Cerebellar nuclear complex (tissue), 1 donor: ENCODE measurements at places on chromosomes 7 and 10.
A peak's percentile ranks its signal among the peaks of the same experiment; 100 is the strongest.

DNA sequence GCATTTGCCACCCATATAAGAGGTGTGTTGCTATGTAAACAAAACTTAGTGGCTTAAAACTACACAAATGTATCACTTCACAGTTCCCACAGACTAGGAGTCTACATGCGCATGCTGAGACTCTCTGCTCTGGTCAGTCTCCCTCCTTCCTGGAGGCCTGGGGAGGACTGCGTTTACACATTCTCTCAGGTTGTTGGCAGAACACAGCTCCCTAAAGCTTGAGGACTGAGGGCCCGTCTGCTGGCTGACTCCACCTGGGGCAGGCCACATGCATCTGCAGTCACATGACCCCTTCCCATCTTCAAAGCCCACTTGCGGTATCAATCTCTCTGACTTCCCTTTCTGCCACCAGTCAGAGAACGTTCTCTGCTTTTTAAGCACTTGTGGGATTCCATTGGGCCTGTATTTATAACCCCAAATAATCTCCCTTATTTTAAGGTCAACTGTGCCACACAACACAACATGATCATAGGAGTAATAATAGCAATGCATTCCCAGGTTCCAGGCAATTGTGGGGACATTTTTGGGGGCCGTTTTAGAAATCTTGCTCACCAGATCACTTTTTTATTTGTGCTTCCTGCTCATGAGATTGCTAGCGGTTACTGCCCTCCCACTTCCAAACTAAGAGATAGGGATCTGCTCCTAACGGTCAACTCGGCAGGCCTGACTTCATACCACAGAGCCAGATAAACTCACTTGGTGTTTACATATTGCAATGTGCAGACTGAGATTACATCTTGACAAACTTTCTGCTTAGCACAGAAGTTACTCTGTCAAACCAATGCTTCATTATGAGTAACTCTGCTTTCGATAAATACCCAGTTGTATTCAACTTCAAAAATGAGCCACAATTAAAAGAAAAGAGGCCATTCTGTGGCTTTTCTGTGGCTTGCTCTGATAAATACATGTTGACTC lies 96.3 kb downstream of the ALOX5 start:
- DNase-seq, result no peak

GRCh38 chr10:58473976-58474375 lies 38.7 kb upstream of the BICC1 start:
- DNase-seq, result no peak

- no peak for DNase-seq
Measured at GRCh38 chr7:157397731-157398691, 61.2 kb downstream of the DNAJB6 start.

DNA sequence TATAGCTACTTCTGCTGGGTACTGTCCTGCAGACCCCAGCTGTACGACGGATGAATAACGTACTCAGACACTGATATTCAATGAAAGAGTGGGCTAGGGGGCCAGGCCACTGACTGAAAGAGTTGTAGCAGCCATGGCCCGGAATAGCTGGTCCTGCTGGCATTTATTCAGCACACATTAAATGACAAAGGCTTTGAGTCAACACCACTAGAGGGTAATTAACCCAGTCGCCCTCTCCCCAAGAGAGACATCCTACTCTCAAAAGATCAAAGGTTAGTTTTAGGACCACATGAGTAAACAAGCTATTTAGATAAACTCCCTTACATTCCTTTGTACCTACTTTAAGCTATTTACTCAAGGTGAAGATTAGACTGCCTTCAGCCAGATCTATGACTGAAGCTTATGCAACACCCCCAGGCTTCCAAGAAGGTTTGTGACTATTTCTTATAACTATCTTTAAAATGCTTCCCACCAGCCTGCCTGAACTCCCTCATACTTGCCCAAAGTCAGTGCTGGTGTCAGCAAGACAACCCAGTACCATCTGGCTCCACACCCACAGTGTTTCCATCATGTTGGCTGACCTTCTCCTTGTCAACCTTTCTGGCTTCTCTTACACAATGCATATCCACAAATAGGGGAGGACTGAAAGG lies 629.1 kb downstream of the SORCS1 start:
- no peak for DNase-seq

- DNase-seq, result no peak
Measured at GRCh38 chr10:299969-300368, 164.7 kb downstream of the ZMYND11 start.

DNA sequence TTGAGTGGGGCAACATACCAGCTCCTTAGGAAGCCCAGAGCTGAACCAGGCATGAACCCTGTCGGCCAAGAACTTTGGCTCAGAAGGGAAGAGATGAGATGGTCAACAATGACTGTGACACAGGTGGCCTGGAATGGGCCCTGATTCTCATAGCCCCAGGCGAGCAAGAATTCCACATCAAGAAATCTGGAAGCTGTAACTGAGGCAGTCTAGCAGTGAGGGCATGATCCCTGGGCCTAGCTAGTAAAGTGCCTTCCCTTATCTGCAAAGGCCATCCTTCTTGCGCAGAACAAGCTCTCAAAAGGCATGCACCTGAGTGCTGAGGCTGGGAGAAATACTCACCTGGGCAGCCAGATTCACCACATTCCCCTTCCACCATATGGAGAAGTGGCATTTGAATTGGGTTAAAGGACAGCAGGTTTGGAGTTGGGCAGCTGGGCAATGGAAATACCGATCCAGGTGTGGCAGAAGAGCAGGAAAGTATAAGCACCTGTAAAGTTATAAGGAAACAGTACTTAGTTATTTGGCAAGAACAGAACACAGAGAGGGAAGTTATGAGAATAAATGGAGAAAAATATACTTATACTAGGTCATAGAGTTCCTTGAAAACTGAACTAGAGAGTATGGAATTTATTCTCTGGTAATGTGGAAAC lies 78.6 kb upstream of the CAPZA2 start:
- no peak for DNase-seq

GRCh38 chr10:23191764-23192711 lies at the start of gene PTF1A:
TSS of gene PTF1A (plus strand) at chr10:23192312. CDS start at chr10:23192531, 219 bp downstream.
- DNase-seq, result no peak

GRCh38 chr10:59698326-59698725 lies 11.3 kb downstream of the SLC16A9 start:
- DNase-seq, result no peak

DNA sequence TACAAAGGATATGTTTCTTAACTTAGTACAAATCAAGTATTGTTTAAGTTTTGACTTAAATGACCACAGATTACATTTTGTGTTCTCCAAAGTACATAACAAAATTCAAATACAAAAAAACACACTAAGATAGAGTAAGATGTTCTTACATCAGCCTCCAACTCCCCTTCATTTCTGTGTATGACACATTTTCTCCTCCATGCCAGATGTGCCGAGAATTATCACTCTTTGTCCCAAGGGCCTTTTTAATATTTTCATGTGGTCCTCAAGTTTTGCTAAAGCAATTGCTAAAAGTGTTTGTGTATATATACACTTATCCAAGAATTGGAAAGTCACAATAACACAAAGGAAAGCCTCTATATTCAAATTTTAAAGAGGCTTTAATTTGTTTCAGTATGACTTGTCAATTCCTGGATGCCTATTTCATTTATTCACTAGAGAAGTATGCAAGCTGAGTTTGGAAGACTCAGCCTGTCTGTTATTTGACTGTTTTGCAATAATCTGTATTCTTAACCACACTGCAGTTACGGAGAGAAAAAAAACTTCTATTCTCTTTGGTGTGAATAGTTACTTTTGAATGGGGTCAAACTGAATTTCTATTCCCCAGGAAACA lies 586.4 kb upstream of the SEMA3D start:
- no peak for DNase-seq

DNA sequence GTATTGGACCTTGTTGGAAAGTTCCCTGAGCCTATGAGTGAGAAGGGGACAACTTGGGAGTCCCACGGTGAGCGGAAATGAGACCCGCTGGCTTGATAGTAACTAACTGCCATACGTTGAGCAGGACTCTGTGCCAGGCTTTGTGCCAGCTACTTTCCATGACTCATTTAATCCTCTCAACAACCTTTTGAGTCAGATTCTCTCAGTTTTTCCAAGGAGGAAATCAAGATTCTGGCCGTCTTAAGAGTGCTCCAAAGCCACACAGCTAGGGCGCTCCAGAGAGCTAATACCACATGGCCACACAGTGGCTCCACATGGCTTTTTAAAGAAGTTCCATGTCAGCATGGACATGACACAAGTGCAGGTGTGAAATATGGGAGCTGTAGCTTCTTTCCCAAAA lies 55.7 kb downstream of the NOD1 start:
- DNase-seq, result no peak

GRCh38 chr7:142174441-142174840 lies 62.9 kb downstream of the MGAM2 start:
- no peak for DNase-seq

- no peak for DNase-seq
Measured at GRCh38 chr10:670990-671389, 18.5 kb downstream of the DIP2C start.

- DNase-seq, result no peak
Measured at GRCh38 chr10:130479146-130479545, 343.0 kb downstream of the GLRX3 start.

GRCh38 chr7:85328456-85328998 lies 141.7 kb upstream of the SEMA3D start:
- DNase-seq, result no peak

DNA sequence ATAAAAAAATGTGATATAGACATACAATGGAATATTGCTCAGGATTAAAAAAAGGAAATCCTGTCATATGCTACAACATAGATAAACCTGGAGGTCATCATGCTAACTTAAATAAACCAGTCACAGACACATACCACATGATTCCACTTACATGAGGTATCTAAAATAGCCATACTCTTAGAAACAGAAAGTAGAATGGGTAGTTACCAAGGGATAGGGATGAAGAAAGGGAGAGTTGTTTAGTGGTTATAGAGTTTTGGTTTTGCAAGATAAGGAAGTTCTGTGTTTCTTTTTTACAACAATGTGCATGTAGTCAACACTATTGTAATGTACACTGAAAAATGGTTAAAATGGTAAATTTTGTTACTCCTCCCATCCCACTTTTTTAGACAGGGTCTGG lies 30.5 kb downstream of the BICC1 start:
- no peak for DNase-seq

DNA sequence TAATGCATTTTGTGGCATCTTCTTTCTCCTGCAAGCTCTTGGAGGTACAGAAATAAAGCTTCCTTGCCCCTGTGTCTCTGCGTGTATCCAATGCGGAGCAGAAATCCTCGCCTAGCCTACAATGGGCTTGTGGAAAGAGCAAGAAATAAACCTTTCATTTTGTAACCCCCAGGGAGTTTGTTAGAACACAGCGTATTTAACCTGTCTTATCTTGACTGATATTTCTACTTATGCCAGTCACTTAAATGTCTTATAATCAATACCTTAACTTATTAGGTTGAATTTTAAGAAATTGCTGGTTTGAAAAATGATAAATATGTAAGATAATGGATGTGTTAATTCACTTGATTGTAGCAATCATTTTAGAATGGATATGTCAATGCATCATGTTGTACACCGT lies 629.8 kb upstream of the IGFBP3 start:
- no peak for DNase-seq

- DNase-seq, result no peak
Measured at GRCh38 chr10:1645896-1646295, 91.4 kb downstream of the ADARB2 start.

DNA sequence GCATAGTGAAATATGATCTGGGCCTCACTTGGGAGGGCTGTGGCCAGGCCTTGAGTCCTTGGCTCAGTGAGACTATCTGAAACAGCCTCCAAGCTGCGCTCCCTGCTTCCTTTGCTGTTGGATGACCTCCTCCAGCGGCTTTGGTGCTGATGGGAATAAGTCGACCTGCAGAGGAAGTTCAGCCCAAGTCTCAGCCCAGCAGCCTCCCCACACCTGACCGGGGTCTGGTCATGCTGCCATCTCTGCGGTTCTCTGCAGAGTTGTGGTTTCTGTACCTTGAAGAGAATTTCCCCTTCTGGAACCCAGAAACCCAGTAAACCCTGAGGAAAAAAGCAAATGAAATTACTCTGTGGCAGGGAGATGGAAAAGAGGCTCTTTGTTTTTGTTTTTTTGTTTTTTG lies 4.6 kb upstream of the RBAK start:
- no peak for DNase-seq

DNA sequence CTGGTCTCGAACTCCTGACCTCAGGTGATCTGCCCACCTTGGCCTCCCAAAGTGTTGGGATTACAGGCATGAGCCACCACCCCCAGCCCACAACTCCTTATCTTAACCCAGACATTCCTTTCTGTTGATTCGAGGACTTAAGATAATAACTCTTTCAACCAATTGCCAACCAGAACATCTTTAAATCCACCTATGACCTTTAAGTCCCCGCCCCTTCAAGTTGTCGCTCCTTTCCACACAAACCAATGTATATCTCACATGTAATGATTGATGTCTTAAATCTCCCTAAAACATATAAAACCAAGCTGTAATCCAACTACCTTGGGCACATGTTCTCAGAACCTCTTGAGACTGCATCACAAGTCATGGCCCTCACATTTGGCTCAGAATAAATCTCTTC lies 7.8 kb upstream of the ANKRD2 start:
- no peak for DNase-seq

DNA sequence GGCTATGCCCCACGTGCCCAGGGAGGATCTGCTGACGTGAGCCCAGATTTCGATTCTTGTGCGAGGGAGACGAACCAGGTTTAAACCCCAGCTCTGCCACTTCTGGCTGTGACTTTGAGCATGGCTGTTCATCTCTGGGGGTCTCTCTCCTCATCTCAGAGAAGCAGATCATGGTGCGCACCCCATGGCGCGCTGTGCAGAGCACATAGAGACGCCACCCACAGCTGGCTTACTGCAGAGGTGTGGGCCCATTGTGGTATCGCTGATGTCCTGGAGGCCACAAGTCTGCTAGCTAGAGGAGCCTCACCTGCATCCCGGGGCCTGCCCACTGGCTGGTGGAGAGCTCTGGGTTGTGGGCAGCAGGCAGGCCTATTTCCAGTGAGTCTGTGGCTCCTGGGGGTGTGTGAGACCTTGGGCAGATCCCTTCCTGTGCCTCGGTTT lies 140.5 kb downstream of the LHPP start:
- DNase-seq, result no peak

- peak; percentile 58 for DNase-seq
Measured at GRCh38 chr7:768881-769504, 41.9 kb upstream of the PRKAR1B start.

DNA sequence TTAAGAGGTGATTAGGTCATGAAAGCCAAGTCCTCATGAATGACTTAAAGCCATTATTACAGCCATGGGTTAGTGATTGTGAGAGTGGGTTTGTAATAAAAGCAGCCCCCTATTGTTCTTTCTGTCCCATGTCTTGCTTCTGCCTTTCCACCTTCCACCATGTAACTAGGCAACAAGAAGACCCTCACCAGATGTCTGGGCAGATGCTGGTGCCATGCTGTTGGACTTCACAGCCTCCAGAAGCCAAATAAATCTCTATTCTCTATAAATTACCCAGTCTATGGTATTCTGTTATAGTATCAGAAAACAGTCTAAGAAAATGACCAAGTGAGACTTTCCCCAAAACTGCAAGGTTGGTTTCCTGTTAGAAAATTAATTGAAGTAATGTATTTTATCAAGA lies 460.3 kb upstream of the ADARB2 start:
- DNase-seq, result no peak
